Common myeloid progenitor, CD34-positive (primary cell): ENCODE measurements at places on chromosomes 12 and 14.
A peak's percentile ranks its signal among the peaks of the same experiment; 100 is the strongest.

- H3K4me3 ChIP-seq: no peak overlapping the region
- H3K36me3 ChIP-seq: no peaks in the 10 kb centered on the region
- H3K27me3 ChIP-seq: no peaks in the 10 kb centered on the region
- no peak overlapping the region for H3K27ac ChIP-seq
- no peak for DNase-seq
These were observed 227.2 kb downstream of the BTG1 start for GRCh38 chr12:91918431-91918830.

GRCh38 chr14:70585231-70585630, 15.2 kb downstream of the MED6 start:
- no peaks in the 10 kb centered on the region for H3K27me3 ChIP-seq
- no peak overlapping the region for H3K27ac ChIP-seq
- H3K4me3 ChIP-seq: no peak overlapping the region
- no peaks in the 10 kb centered on the region for H3K4me1 ChIP-seq

- DNase-seq: peak; percentile 55
- no peak overlapping the region for H3K27ac ChIP-seq
- no peaks in the 10 kb centered on the region for H3K36me3 ChIP-seq
- H3K4me1 ChIP-seq: peaks cover 54% of the 10 kb centered on the region
These were observed 10.0 kb downstream of the NIN start for GRCh38 chr14:50820786-50821509.

DNA sequence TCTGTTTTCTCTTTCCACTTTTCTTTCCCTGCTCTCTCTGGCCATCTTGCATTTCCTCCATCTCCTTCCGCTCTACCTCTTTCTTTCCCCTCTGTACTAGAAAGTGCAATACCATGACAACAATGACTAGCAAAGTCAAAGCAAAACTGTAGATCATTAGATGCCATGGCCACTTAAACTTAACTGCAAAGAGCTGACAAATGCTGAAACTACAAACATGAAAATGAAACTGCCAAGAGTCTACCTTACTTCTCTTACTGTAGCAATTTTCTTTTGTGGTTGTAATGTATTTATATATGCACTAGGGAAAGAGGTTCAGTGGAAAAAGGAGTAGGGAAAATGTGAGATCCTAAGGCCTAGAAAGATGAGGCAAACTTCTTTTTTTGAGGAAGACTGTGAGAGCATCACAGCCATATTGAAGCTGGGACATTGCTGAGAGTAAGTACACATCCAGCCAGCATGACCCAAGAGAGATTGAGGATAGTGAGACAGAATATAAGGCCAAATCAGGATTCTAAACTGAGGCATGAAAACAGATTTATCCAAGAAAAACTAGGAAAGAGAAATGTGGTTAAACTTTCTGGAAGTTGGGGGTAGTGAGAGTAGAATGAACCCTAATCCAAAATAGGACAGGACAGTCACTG, 276.6 kb upstream of the NAV3 start:
- H3K4me1 ChIP-seq: no peaks in the 10 kb centered on the region
- no peak overlapping the region for H3K27ac ChIP-seq
- H3K4me3 ChIP-seq: no peak overlapping the region
- H3K36me3 ChIP-seq: no peaks in the 10 kb centered on the region
- DNase-seq: no peak
- no peaks in the 10 kb centered on the region for H3K27me3 ChIP-seq

- H3K4me3 ChIP-seq: no peak overlapping the region
- no peaks in the 10 kb centered on the region for H3K27me3 ChIP-seq
- peaks cover 23% of the 10 kb centered on the region for H3K4me1 ChIP-seq
- no peak overlapping the region for H3K27ac ChIP-seq
- peak; percentile 80 for DNase-seq
- no peaks in the 10 kb centered on the region for H3K36me3 ChIP-seq
These were observed 32.4 kb downstream of the BICD1 start for GRCh38 chr12:32139064-32139421.

DNA sequence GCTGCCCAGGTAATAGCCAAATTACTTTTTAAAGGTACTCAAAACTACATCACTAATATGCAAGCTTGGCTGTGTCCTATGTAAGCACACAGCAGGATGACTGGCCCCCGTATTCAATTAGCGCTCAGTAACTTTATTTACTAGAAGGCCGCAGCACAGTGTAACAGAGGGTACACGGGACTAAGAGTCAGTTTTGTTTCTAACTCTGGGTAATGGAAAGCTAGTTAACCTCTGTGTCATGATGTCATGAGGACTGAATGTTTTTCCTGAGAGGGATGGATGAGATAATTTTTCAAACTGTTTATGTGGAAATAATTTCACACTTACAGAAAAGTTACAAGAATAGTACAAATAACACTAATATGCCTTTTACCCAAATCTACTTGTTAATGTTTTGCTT, 27.1 kb downstream of the GALNT4 start:
- peaks cover 11% of the 10 kb centered on the region for H3K4me1 ChIP-seq
- H3K4me3 ChIP-seq: no peak overlapping the region
- DNase-seq: no peak
- no peak overlapping the region for H3K27ac ChIP-seq

DNA sequence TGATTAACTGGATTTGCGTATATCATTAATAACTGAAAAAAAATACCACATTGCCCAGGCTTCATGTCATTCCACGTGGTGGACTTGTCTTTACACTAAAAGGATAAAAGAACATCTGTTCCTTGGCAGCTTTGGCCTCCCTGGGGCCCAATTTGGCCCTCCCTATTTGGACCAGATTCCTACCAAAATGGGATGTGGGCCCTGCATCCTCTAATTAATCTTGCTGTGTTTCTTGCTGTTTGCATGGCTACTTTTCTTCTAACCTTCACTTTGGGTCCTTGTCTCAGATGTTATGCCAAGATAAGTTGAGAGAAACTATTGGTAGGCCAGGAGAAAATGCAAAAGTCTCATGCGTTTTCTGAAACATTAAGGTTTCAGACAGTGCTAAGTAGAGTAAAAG, 57.5 kb downstream of the PTHLH start:
- H3K4me3 ChIP-seq: no peak overlapping the region
- H3K4me1 ChIP-seq: no peaks in the 10 kb centered on the region
- H3K36me3 ChIP-seq: no peaks in the 10 kb centered on the region

DNA sequence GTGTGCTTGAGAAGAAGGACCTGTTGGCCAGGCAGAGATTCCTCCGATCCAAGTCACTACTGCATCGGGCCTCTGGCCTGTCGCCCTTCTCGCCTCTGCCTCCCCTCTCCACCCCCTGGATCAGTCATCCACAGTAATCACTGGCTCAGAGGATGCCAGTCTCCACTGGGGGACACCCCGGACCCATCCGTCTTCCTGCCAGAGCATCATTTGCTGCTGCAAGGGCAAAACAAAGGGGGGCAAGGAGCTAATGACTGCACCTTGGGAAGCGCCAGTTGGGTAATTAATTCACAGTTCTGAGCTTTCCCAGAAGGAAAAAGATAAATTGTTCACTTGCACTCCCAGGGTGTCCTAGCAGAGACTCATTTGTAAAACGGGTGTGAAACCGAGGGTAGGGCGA, 215.4 kb downstream of the GLT1D1 start:
- DNase-seq: no peak
- no peaks in the 10 kb centered on the region for H3K36me3 ChIP-seq
- H3K4me3 ChIP-seq: no peak overlapping the region
- no peaks in the 10 kb centered on the region for H3K4me1 ChIP-seq

DNA sequence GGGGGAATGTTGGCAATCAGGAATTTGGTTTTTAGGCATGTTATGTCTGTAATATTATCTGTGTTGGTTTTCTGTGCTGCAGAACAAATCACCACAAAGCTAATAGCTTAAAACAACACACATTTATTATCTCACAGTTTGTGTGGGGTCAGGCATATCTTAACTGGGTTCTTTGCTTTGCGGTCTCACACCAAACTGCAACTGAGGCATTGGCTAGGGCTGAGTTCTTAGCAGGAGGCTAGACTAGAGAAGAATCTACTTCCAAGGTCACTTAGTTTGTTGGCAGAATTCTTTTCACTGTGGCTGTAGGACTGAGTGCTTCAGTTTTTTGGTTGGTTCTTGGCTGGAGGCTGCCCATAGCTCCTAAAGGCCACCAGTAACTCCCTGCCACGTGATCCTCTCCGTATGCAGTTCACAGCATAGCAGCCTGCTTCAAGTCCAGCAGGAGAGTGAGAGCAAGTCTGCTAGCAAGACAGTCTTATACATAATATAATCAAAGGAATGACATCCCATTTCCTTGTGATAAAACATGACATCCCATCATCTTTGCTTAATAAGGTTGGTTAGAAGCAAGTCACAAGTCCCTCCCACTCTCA, 21.6 kb downstream of the ATF1 start:
- DNase-seq: no peak
- peaks cover 43% of the 10 kb centered on the region for H3K36me3 ChIP-seq
- H3K27me3 ChIP-seq: no peaks in the 10 kb centered on the region
- no peak overlapping the region for H3K27ac ChIP-seq
- H3K4me1 ChIP-seq: no peaks in the 10 kb centered on the region

- H3K4me3 ChIP-seq: no peak overlapping the region
- DNase-seq: no peak
- H3K4me1 ChIP-seq: no peaks in the 10 kb centered on the region
- H3K27me3 ChIP-seq: no peaks in the 10 kb centered on the region
- H3K36me3 ChIP-seq: no peaks in the 10 kb centered on the region
These were observed 56.3 kb downstream of the ASCL1 start for GRCh38 chr12:103013741-103014300.

DNA sequence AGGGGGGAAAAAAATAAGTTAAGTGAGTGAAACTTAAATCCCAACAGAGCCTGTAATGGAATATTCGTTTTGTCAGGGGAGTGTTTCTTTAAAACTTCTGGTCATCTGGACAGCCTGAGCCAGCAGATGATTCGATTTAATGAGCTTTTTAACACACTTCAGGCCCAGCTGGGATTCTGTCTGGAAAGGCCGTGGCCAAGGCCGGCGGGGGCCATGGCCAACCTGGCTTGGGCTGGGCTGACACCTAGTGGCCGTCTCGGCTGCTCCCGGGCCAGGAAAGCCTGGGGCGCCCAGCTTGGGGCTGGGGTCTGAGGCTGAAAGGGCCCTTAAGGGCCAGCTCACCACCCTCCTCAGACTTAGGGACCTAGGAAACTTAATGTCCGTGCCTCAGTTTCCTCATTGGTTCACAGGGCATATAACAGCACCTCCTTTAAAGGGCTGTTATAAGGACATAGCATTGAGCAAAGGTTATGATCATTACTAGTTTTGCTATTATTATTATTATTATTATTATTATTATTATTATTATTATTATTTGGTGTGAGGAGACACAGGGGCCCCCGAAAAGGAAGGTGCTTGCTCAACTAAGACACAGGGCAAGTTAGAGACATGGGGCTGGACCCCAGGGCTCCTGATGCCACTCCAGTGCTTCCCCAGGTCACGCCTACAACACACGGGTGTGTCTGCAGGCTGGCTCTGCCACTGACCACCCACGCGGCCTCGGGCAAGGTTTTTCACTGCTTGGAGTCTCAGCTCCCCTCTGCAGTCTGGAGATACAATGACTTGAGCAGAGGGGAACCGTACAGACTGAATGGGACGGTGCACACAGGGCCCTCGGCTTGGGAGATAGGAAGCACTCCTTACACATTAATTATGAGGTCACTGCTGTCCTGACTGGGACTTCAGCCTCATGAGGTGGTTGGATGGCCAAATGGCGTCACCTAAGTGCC, 84.0 kb downstream of the SYNE3 start:
- DNase-seq: no peak
- H3K27ac ChIP-seq: no peak overlapping the region
- no peaks in the 10 kb centered on the region for H3K27me3 ChIP-seq
- H3K36me3 ChIP-seq: peaks cover 34% of the 10 kb centered on the region
- H3K4me1 ChIP-seq: no peaks in the 10 kb centered on the region

- no peak overlapping the region for H3K4me3 ChIP-seq
- no peaks in the 10 kb centered on the region for H3K27me3 ChIP-seq
- no peak overlapping the region for H3K27ac ChIP-seq
- H3K36me3 ChIP-seq: no peaks in the 10 kb centered on the region
- peaks cover 2% of the 10 kb centered on the region for H3K4me1 ChIP-seq
These were observed 201.1 kb upstream of the NUDT4 start for GRCh38 chr12:93176610-93177126.

GRCh38 chr12:84862186-84862585, 50.4 kb downstream of the SLC6A15 start:
- no peaks in the 10 kb centered on the region for H3K4me1 ChIP-seq
- no peak overlapping the region for H3K27ac ChIP-seq
- no peak overlapping the region for H3K4me3 ChIP-seq

- H3K4me1 ChIP-seq: peaks cover 37% of the 10 kb centered on the region
- DNase-seq: peak; percentile 78
- peak overlapping the region; percentile 30 for H3K4me3 ChIP-seq
- H3K27me3 ChIP-seq: no peaks in the 10 kb centered on the region
These were observed 14.9 kb upstream of the IRF2BPL start for GRCh38 chr14:77043177-77043983.

DNA sequence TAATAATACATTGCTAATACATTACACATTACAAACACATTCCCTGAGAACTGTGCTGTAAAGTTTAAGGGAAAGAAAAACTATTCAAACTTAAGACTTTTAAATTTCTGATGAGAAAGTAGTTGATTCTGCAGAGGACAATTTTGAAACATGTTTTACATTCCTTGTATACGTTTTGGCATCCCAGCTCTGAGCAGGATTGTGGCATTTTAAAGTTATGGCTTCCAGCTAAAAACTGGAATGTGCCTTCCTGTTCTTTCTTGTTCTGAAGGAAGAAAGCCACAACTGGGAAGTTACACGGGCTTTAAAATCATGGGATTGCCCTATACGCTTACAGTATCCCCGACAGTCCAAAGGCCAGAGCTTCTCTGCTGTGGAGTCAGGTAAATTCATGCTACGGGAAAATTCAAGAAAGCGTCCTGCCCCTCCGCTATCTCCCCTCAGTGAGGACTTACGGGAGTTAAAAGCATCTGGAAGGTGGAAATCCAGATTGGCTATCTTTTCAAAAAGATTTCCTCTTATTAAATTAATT, 10.8 kb upstream of the KLHL42 start:
- no peaks in the 10 kb centered on the region for H3K4me1 ChIP-seq
- H3K27ac ChIP-seq: no peak overlapping the region
- no peaks in the 10 kb centered on the region for H3K27me3 ChIP-seq
- DNase-seq: no peak
- no peaks in the 10 kb centered on the region for H3K36me3 ChIP-seq

DNA sequence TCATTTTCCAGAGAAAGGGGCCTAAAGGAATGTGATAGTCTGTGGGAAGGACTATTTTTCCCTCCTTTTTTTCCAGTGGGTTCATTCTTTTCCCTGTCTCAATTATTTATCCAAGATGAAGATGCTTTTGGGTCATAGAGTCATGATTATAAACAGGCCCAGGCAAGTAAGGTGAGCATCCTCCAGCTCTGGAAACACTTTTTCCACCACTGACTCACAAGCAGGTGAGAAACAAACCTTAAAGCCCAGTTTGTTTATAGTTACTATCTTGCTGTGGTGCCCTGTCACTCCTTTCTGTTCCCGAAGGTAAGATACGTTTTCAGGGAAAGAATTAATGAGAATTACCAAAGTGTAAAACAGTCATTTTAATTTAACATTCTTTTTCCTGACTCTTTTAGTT, 107.7 kb upstream of the IFNG-AS1 start:
- peaks cover 5% of the 10 kb centered on the region for H3K27me3 ChIP-seq
- DNase-seq: no peak
- no peaks in the 10 kb centered on the region for H3K4me1 ChIP-seq

- H3K27ac ChIP-seq: no peak overlapping the region
- no peaks in the 10 kb centered on the region for H3K4me1 ChIP-seq
- H3K27me3 ChIP-seq: no peaks in the 10 kb centered on the region
- H3K36me3 ChIP-seq: no peaks in the 10 kb centered on the region
- no peak for DNase-seq
These were observed 31.7 kb downstream of the UNC79 start for GRCh38 chr14:93462479-93462878.

GRCh38 chr12:54432815-54433164, 13.7 kb upstream of the ITGA5 start:
- no peak for DNase-seq
- no peaks in the 10 kb centered on the region for H3K27me3 ChIP-seq
- peaks cover 33% of the 10 kb centered on the region for H3K4me1 ChIP-seq
- no peak overlapping the region for H3K4me3 ChIP-seq
- H3K36me3 ChIP-seq: no peaks in the 10 kb centered on the region
